ENCODE measurements at places on chromosomes 7 and 10.

DNA sequence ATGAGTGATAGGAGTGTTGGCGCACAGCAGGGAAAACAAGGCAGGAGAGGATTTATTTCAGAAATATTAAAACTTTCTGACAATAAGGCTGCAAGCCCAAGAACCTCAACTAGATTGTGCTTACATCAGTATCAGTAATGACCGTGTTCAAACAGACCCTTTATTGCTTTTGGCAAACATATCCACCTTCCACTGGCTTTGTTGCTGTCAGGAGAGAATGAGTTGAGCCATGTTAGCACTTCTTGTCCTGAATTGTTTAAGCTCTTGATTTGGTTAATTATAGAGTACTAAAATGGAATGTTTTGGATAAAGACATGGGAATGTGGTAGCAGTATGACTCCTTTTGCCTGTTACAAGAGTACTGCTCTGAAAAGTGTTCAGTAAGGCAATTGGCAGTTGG, 3.8 kb downstream of the AHCYL2 start:
- DNase-seq: no peak

DNA sequence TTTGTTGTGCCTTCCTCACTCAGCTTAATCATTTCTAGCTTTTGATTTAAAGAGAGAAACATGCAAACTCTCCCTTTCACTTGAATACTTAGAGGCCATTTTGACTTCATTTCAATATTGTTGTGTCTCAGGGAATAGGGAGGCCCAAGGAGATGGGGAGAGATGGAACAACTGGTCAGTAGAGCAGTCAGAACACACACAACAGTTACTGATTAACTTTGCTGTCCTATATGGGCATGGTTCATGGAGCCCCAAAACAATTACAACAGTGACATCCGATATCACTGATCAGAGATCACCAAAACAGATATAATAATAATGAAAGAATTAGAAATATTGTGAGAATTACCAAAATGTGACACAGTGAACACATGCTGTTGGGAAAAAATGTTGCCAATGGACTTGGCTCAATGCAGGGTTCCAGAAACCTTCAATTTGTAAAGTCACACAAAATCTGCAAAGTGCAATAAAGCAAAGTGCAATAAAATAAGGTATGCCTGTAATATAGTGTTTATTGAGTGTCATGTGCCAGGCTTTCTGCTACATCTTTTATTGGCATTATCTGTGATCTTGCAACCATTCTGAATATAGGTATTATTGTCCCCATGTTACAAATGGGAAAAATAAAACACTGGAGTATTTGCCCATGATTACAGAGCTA, 38.2 kb downstream of the CCDC71L start:
- DNase-seq: no peak

- no peak for DNase-seq
These were observed 188.9 kb upstream of the KMT2E start for GRCh38 chr7:104825099-104825498.

DNA sequence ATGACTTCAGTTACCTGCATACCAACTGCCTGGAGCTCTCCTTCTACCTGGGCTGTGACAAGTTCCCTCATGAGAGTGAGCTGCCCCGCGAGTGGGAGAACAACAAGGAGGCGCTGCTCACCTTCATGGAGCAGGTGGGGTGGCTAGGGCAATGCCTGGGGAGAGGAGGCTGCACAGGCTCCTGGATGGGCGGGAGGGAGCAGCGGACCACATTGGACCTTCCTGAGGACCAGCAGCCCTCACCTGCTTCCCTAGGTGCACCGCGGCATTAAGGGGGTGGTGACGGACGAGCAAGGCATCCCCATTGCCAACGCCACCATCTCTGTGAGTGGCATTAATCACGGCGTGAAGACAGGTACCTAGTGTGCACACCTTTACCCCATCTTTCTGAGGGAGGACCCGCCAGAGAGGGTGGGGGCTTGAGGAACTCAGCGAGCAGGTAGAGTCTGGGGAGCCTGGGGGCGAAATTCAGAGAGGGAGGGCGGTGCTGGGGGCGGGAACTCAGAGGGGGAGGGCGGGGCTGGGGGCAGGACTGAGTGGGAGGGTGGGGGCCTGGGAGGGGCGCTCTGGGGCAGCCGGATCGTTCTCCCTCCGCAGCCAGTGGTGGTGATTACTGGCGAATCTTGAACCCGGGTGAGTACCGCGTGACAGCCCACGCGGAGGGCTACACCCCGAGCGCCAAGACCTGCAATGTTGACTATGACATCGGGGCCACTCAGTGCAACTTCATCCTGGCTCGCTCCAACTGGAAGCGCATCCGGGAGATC, 9.0 kb downstream of the AEBP1 start:
- DNase-seq: no peak

DNA sequence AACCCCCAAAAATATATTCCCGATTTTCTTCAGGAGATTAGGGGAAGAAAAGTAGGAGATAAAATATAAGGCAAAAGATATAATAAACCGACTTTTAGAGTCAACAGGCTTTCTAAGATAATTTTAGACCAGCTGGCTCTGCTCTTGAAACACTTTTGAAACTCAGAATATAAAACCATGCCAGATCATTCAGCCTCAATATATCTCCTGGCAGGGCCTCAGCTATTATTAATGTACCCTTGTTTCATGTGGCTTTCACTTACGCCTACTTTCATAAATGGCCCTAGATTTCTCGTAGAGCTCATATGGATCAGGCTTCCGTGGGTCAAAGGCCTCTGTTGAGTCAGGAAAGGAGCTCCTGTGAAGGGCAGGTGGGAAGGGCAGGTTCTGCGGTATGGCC, 396.0 kb downstream of the PHTF2 start:
- DNase-seq: no peak

DNA sequence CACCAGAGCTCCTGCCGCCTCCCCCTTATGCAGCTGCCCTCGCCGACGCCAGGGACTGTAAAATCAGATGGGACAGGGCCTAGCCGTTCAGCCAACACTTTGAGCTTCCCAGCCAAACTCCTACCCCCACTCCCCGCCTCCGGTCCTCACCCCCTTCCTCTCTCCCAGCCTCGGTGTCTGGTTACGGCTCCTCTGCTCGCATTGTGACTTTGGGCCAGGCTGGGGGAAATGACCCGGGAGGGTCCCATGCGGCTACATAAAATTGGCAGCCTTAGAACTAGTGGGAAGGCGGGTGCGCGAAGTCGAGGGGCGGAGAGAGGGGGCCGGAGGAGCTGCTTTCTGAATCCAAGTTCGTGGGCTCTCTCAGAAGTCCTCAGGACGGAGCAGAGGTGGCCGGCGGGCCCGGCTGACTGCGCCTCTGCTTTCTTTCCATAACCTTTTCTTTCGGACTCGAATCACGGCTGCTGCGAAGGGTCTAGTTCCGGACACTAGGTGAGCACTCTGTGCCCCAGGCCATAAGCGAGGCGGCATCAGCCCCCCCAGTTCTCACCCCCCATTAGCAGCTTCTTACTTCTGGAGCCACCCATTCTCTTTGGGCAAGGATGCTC, at the start of gene KAZALD1:
TSS of gene KAZALD1 (plus strand) at position 366 of the 608 bp plus-strand sequence. CDS start 604 bp downstream, outside the sequence.
- DNase-seq: no peak

- DNase-seq: no peak
These were observed 98.2 kb downstream of the CNTNAP2 start for GRCh38 chr7:146214842-146215241.

- no peak for DNase-seq
These were observed 235.9 kb downstream of the FOXP2 start for GRCh38 chr7:114650491-114650890.

DNA sequence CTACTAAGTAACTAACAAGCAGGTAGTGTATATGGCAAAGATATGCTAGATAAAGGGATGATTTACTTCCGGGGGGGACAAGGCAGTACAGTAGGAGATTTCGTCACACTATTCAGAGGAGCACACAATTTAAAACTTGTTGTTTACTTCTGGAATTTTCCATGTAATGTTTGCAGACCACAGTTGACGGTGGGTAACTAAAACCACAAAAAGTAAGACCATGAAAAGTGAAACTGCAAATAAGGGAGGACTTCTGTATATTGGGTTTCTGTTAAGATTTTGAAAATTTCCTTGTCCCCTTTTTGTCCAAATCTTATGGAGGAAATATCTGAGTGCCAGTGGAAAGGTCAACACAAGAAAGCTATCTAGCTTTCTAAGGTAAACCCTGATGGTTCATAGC, 170.0 kb downstream of the ELAPOR2 start:
- DNase-seq: no peak

GRCh38 chr10:81873932-81874816, 820 bp upstream of the NRG3 start:
- no peak for DNase-seq

DNA sequence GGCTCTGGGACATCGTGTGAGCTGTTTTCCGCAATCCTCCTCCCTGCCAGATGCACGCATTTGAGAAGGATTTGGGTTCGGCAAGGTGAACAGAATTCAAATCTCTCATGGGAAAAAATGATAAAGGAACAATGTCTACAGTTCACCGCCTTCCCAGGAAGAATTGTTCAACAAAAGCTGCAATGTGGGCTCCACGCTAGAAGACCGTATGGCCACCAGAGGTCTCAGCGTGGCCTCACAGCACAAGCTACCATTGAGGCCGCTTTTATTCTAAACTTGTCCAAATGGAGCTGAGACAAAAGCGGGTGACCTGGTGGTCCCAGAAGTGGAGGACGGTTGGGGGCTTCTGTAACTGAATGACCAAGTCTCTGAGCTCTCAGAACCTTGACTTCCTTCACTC, 733.1 kb downstream of the PARD3 start:
- no peak for DNase-seq

GRCh38 chr7:4151926-4152549, 530.1 kb upstream of the FOXK1 start:
- no peak for DNase-seq

DNA sequence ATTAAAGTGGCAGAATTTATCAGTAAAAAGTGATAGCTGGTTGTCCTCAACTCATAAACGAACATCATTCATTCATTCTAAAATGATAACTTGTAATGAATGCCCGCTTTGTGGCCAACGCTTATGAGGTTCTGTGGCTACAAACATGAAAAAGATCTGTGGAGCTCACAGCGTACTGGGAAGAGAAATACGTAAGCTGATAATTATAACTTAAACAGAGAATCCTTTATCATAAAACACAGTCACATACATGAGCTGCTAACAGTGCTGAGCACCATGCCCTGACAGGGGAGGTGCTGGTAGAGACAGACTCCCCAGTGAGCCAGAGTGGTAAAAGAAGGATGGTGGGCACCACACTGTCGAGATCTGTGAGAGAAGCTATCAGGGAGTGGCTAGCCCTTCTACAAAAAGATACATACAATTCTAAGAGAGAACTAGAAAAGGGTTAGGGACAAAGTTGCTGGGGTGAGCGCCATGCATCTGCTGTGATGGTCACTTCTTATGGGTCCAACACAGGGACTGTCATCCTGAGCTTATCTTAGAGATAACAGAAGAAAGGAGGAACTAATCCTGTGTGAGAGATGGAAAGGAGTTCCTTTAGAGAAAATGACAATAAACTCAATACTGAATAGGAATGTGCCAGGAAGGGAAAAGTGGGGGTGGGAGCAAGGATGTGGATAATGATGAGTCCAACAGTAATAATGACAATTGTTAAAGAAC, 106.7 kb downstream of the USP6NL start:
- DNase-seq: no peak

- no peak for DNase-seq
These were observed 26.9 kb downstream of the ADCY1 start for GRCh38 chr7:45601094-45601493.

GRCh38 chr7:48094861-48095293, 5.8 kb downstream of the UPP1 start:
- DNase-seq: no peak

GRCh38 chr7:72038022-72038732, 374.0 kb downstream of the CALN1 start:
- no peak for DNase-seq

DNA sequence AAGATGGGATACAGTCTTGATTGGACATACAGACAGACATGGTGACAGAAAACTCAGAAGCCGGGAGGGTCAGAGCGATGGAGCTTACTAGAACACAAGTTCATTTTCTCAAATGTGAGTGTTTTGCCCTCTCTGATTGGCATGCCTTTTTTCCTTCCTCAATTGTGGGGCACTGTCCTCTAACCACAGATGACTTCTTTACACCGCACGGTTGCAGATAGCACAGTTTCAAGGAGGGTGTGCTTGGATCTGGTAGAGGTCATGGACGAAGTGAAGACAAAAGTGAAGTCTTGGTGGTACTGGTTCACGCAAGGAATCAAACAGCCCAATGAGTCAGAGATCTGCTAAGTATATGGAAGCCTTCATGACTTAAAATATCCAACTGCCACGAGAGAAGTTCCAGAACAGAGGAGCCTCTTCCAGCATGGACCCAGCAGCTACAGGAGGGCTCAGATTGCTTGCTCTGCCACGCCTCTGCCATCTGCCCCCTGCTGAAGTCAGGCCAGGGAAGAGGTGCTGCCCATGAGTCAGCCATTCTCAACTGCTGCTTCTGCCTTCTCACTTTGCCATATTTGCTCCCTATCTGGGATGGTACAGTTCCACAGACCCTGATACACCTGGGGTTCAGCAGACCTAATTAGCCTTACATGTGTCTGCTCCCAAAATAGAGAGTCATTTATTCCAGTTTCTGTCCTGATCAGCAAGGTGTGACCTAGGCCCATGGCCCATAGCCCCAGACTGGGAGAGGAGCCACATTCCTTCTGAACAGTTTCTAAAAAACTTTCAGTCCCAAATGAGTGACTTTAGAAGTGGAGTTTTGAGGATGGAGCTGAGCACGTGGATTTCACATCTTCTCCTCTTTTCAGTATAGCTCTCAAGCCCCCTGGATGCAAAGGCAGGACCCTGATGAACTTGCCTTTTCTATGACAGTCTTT, 413.8 kb downstream of the KCNMA1 start:
- DNase-seq: no peak

GRCh38 chr10:88080213-88080612, 216.8 kb downstream of the PTEN start:
- no peak for DNase-seq

- DNase-seq: no peak
These were observed 56.3 kb downstream of the CCNY start for GRCh38 chr10:35392482-35393228.

- no peak for DNase-seq
These were observed 50.8 kb upstream of the ECHDC3 start for GRCh38 chr10:11691319-11691755.

DNA sequence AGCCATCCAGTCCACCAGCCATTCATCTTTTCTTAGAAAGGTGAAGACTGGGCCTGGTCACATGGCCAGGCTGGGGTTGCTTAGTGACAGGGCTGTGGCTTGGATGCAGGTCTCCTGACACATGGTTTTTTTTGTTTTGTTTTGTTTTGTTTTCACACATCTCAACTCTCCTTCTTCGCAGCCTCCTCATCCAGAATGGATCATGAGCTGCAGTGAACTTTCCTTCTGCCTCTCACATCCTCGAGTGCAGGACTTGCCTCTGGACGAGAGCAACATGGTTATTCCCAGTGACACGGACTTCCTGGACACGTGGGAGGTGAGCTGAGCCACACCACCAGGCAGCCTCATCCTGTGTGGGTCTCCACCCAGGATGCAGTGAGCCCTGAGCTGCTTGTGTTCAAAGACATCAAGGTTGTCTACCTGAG, 9.5 kb downstream of the AKR1E2 start:
- DNase-seq: peak; percentile 34

GRCh38 chr10:118818621-118819221, 64.0 kb upstream of the CACUL1 start:
- no peak for DNase-seq
